ENCODE measurements at places on chromosomes 3 and 15. TPM values are rescaled to one million over a fixed set of nuclear protein-coding genes. Genes with fewer than 3 reads are reported as not detected.

INSYN1 gene
- 2.1 TPM for total RNA-seq

GPR62 gene
- not detected for total RNA-seq

HYAL1 gene
- 0.38 TPM for total RNA-seq

SRPRB gene
- total RNA-seq, result 63.0 TPM

ANKDD1A gene
- 1.9 TPM for total RNA-seq

Data from A549 treated with CpdA at 1 μM for 4 hours (cell line).